ENCODE measurements at places on chromosomes 7 and 10.

DNA sequence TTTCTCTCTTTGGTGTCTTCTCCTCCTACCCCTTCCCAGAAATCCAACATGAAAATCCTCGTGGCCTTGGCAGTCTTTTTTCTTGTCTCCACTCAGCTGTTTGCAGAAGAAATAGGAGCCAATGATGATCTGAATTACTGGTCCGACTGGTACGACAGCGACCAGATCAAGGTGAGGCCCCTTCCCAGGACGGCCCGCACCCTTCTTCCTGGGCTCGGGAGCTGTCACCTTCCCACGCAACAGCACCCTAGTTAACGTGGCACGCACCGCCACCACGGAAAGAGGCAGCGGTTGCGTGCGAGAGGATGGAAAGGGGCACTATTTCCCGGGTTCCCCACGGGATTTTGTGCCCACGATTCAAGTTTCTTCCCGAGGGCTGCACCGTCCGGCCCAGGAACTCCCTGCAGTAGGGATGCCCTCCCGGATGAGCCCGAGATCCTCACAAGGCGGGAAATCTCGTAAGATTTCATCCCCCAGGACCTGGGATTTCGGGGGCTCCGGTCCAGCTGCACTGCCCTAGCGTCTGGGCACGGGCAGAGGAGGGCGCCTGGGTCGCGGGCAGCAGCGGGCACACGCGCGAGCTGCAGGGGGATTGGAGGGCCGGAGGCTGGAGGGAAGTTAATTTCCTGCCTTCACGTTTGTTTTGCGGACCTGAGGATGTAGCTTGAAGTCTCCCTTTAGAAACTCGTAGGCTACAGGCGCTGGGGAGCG lies 834 bp downstream of the TAC1 start:
- DNase-seq, result no peak

DNA sequence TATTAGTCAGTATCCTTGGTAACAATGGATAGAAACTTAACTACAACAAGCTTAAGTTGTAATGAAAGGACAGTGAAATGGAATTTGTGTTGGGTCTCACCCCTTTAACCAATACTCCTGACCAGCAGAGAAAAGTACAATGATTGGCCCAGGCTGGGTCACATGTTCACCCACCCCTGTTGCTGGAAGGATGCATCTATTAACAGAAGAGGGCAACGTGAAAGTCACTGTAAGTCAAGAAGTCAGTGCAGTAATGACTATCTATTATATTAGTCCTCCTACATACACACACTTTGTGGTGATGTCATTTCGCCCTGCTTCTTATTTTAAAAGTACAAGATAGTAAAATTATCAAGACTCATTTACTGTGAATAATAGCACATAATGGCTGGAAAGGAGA lies 16.2 kb downstream of the PNLIPRP2 start:
- DNase-seq, result no peak

- no peak for DNase-seq
These were observed 1.5 kb upstream of the PRKAR1B start for GRCh38 chr7:728602-729001.

DNA sequence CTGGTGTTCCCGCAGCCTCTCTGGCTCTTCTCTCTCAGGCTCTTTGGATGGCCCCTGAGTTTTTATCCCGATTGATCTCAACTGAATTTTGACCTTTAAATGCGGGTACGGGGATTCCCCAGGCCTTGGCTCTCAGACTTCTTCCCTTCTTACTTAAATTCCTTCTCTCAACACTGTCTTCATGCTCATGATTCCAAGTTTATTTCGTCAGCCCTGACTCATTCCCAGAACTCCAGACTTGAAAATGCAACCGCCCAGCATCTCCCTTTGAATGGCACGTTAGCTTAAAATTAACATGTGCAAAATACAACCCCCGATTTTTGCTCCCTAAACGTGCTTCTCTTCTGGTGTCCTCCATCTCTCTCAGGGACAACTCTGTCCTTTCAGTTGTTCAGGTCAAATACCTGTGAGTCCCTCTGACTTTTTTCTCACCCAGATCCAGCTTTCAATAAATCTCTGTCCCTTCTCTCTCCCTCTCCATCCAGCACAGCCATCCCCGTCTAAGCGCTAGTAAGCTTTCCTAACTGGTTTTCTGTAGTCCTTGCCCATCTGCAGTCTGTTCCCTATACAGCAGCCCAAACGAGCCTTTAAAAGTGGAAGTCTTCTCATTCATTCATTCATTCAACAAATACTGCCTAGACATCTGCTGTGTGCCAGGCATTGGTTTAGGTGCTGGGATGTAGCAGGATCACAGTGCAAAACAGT lies 7.1 kb downstream of the HECW1 start:
- DNase-seq, result no peak

DNA sequence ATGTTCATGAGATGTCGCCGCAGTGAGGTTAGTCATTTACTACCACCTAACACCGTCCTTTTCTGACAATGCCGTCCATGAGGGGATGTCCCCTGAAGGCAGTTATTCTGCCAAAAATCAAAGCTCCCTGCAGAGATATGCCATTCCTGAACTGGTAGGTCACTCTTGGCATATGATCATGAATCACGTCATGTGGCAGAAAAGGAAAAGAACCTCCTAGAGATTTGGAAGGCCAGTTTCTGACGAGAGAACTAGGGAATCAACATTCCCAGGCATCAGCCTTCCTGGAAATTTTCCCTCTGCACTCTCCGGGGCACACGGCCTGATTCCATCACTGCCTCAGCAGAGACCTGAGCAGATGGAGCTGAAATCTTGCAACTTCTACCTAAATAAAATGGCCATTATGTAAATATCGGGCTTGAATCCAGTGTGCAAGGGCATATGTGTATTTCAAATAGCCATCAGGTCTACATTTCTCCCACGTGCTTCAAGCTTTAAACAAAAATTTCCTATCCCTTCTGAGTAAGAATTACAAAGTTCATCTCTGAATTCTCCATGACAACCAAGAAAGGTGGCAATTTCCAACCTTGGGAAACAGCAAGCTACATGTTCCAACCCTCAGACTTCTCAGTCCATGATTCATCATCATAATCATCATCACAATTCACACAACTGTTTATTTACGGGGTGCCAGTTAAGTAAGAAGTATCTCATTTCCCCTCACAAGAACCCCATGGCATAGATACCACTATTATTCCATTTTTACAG lies 46.5 kb downstream of the AMPH start:
- no peak for DNase-seq

GRCh38 chr10:71283410-71283809 lies 35.6 kb upstream of the SLC29A3 start:
- DNase-seq, result no peak

DNA sequence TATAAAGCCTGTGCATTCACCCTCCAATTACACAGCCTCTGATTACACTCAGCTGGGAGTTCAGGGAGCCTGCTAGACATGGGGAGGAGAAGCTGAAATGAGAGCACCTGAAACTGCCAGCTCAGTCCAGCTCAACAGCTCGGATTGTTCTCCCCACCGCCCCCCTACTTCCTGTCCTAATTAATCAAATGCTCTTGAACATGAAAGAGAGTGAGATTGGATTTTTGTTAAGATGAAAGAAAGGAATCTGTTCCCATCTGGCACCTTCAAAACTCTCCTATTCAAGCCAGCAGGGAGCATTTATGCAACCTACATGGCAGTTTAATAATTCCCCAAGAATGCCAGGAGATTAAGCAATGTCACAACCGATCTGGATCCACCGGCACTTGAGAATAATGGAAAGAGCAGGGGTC lies 98.0 kb downstream of the NPSR1 start:
- no peak for DNase-seq

- DNase-seq, result no peak
These were observed 68.8 kb downstream of the TRIL start for GRCh38 chr7:28889290-28889689.

- no peak for DNase-seq
These were observed 396.1 kb downstream of the ZNF33B start for GRCh38 chr10:42242135-42242805.

GRCh38 chr10:131574707-131575430 lies 263.3 kb upstream of the TCERG1L start:
- no peak for DNase-seq

- DNase-seq, result no peak
These were observed 10.7 kb upstream of the DPYSL4 start for GRCh38 chr10:132175907-132176581.

- no peak for DNase-seq
These were observed 261.3 kb upstream of the MEOX2 start for GRCh38 chr7:15947754-15948153.

GRCh38 chr7:79434867-79435266 lies 18.6 kb downstream of the MAGI2 start:
- no peak for DNase-seq

GRCh38 chr7:79741684-79742083 lies 288.2 kb upstream of the MAGI2 start:
- DNase-seq, result no peak

DNA sequence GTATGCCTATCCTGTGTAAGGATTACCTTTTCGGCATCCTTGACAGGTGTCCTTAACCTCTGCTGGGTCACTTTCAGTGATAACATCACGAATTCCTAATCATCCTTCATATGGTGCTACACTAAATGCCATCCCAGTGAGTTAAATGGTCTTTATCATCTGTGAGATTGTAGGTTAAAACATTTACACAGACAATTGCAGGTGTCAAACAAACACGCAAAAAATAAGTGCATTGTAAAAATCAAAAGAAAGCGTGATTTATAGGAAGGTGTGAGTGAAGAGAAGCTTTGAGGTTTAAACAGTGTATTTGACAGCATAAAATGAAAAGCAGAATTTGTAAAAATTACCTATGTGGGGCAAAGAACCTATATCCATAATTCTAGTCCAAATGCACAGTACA lies 111.5 kb upstream of the IFRD1 start:
- DNase-seq, result no peak

- no peak for DNase-seq
These were observed 28.7 kb downstream of the GHRHR start for GRCh38 chr7:30992414-30992813.

GRCh38 chr7:94449151-94449725 lies 54.5 kb downstream of the COL1A2 start:
- no peak for DNase-seq

GRCh38 chr7:2353936-2354185 lies 766 bp upstream of the EIF3B start:
- peak; percentile 92 for DNase-seq

- no peak for DNase-seq
These were observed 45.3 kb downstream of the RGS10 start for GRCh38 chr10:119497243-119497642.

DNA sequence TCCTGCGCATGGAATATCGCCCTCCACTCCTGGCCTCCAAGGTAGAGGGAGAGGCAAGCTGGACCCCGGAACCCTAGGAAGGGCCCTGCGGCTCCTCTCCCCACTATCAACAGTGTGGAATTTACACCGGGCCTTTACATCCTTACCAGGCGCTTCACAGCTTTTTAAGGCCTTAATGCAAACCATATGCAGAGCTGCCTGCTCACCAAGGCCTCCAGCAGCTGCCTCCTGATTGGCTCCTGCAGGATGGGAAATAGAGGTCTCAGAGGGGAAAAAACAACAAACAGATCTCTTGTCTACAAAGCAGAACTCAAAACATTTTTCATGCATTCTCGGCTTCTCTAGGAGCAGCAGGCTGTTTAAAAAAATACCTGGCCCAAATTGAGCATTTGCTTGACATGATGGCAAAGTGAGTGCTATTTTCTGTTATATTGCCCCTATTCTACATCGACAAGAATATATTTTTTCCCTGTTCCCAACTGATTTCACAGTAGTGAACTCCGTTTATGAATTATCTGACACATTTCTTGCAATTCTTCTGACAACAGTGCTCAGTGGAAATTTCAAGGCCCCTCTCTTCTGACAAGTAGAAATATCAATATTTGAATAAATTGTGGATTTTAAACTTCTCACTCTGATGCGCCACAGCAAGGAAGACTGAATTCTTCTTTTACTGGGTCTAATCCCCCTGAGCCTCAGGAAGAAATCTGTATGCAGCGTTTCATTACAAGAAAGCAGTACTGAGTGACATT lies 51.7 kb downstream of the EBF3 start:
- DNase-seq, result no peak

GRCh38 chr7:1076184-1077072 lies 11.5 kb upstream of the GPER1 start:
- DNase-seq, result no peak

DNA sequence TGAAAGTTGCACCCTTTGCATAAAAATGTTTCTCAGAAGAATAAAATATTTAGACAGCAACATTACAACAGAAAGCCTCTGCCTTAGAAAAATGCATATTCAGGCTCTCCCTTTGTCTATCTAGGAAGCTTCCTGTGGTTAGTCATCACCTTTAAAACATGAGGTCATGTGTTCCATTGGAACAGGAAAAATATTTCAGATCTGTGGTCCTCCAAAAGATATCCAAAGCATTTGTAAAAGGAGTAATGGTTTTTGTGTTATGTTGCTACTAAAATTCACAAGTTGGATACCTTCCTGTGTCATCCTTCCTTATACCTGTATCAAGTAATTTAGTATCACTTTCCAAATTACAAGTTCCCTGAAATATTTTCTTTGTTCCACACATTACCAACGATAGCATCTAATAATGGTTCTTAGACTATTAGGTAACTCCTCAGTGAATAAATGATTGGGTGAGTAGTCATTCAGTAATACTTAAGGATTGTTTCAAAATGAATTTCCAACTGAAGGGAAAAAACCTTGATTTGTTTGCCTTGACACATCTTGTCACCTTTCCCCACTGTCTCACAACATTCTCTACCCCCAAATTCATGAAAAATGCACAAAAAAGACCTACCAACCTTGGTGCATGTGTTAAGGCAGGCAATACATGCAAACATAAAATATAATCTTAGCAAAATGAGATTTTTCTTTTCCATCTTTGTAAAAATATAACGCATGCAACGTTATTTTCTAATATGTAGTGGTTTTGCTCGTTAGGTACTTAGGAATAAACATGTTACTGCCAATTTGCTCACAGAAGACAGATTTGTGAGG lies 19.7 kb upstream of the RHOBTB1 start:
- no peak for DNase-seq

GRCh38 chr7:108093851-108094331 lies 36.3 kb downstream of the LAMB4 start:
- no peak for DNase-seq

- no peak for DNase-seq
These were observed 37.6 kb downstream of the AKR1C4 start for GRCh38 chr10:5234106-5234860.

- DNase-seq, result no peak
These were observed 218.4 kb downstream of the GATA3 start for GRCh38 chr10:8272794-8273425.

GRCh38 chr7:4659551-4660286 lies 22.4 kb upstream of the FOXK1 start:
- no peak for DNase-seq

- no peak for DNase-seq
These were observed 20.2 kb downstream of the C10orf71 start for GRCh38 chr10:49319206-49319605.

- DNase-seq, result no peak
These were observed 73.2 kb upstream of the DGKI start for GRCh38 chr7:137919987-137920386.

GRCh38 chr7:127731431-127732080 lies 79.6 kb downstream of the SND1 start:
- no peak for DNase-seq

GRCh38 chr7:124255041-124255655 lies 222.3 kb upstream of the TMEM229A start:
- DNase-seq, result no peak

- DNase-seq, result no peak
These were observed 96.8 kb downstream of the GLCCI1 start for GRCh38 chr7:8065356-8065813.

- peak; percentile 47 for DNase-seq
These were observed 8.1 kb downstream of the TASOR2 start for GRCh38 chr10:5692461-5693358.

GRCh38 chr7:47233996-47234395 lies 347.9 kb downstream of the TNS3 start:
- DNase-seq, result no peak

- no peak for DNase-seq
These were observed 21.3 kb upstream of the HERPUD2 start for GRCh38 chr7:35716038-35716803.

GRCh38 chr7:157476201-157476600 lies 139.4 kb downstream of the DNAJB6 start:
- no peak for DNase-seq

All from stimulated activated CD4-positive, alpha-beta T cell treated with anti-CD3 and anti-CD28 coated beads, Interleukin-4, amount 100 ng/mL, for 24 hours (primary cell).